ENCODE measurements at places on chromosomes 2 and 18.
A peak's percentile ranks its signal among the peaks of the same experiment; 100 is the strongest.

DNA sequence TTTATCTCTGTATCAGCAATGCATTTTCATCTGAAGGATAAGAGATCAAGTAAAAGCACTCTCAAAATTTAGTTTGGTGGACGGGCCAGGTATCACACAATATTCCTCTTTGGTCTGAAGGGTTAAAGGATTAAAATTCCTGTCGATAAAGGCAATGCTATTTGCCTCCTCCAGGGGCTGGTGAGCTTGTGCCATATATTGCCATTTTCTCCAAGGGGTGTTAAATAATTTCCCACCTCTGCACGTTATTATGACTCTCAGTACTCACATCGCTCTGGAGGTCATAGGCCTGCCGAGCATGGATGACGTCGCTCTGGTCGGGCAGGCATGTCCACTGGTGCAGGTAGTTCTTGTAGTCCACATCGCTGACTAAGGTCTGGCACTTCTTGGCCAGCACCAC lies 94.2 kb downstream of the NEB start:
- DNase-seq: no peak

DNA sequence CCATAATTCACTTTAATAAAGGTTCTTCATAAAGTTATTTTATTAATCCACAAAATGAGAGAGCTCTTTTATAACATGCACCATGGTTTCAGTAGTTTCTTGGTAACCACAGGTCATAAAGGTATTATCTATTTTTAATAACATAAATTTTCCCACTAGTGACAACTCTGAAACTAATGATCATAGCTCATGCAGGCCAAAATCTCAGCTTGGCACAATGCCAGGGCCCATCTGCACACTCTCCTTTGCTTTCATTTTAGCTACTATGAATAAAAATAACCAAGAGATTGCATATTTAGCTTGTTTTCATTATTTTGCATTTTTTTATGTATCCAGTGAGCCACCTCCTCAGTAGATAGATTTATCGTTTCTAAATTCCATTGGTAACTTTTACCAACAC lies 691.8 kb upstream of the CHAC2 start:
- DNase-seq: no peak

- DNase-seq: no peak
These were observed 142.8 kb downstream of the LPIN1 start for GRCh38 chr2:11889101-11889850.

GRCh38 chr2:67985586-67985985 lies 77.2 kb downstream of the C1D start:
- no peak for DNase-seq

DNA sequence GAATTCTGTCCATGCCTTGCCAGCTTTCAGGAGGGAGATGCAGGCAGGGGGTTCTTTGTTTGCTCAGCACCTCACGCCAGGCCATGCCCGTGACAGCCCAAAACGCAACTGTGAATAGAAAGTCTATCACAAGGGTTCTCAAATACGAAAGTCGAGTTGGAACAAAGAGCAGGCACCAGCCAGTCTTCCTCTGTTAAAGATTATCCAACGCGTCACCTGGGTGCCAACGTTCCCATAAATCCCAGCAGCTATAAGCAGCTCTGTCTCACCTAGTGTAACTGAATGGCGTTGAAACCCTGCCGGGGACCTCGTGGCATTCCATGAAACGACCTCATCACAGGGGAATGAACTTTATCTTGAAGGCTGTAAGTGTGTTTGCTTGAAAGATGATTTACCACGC lies 84.8 kb upstream of the GATA6 start:
- DNase-seq: no peak

DNA sequence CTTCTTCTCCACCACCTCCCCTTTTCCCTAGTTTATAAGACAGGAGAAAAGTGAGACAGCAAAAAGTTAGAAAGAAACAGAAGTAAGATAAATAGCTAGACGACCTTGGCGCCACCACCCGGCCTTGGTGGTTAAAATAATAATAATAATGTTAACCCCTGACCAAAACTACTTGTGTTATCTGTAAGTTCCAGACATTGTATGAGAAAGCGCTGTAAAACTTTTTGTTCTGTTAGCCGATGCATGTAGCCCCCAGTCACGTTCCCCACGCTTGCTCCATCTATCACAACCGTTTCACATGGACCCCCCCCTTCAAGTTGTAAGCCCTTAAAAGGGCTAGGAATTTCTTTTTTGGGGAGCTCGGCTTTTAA lies 1.5 kb upstream of the BUB1 start:
- peak; percentile 35 for DNase-seq

DNA sequence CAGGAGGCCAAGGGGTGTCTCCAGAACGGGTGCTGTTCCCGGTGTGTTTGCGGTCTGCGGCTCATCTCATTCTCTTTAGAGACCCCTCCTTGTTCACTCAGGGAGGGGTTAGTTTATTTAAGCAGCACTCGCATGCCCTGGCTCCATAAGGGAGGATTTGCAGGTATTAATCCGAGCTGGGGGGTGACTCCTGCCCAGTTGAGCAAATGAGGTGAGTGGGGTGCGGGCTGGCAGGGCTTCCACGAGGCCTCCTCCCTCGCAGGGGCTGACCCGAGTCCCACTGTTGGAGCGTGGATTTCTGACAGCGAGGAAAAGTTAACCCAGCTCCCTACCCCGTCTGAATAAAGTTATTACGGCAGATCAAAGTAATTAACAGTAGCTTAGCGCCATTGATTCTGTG lies 371.8 kb upstream of the SALL3 start:
- DNase-seq: no peak

DNA sequence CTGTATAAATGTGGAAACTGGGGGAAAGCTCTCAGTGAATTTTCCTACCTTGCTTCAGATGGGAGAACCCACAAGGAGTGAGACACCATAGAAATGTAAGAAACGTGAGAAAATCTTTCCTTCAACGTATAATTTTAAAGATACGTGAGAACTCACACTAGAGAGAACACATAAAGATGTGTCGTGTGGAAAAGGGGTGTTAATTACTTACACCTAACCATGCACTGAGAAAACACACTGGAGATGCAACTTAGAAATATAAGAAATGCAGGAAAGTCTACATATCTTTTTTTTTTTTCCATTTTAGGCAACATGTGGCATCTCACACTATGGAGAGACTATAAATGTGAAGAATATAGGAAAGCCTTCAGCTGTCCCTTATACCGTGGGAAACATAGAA lies 352.9 kb upstream of the NETO1 start:
- no peak for DNase-seq

- DNase-seq: no peak
These were observed 159.5 kb downstream of the PTGR3 start for GRCh38 chr18:75049455-75049789.

- peak; percentile 46 for DNase-seq
These were observed at the start of gene FRZB for GRCh38 chr2:182866461-182867406. Gene FRZB (minus strand): TSS chr2:182866637. CDS start chr2:182866552, 85 bp downstream.

GRCh38 chr2:20091305-20091991 lies 40.0 kb upstream of the LAPTM4A start:
- peak; percentile 90 for DNase-seq

- DNase-seq: no peak
These were observed 160.2 kb downstream of the ATP9B start for GRCh38 chr18:79229431-79229830.

- DNase-seq: no peak
These were observed 177.9 kb downstream of the PAX3 start for GRCh38 chr2:222120933-222121332.

- peak; percentile 79 for DNase-seq
These were observed 151.1 kb upstream of the MSH6 start for GRCh38 chr2:47631792-47632398.

DNA sequence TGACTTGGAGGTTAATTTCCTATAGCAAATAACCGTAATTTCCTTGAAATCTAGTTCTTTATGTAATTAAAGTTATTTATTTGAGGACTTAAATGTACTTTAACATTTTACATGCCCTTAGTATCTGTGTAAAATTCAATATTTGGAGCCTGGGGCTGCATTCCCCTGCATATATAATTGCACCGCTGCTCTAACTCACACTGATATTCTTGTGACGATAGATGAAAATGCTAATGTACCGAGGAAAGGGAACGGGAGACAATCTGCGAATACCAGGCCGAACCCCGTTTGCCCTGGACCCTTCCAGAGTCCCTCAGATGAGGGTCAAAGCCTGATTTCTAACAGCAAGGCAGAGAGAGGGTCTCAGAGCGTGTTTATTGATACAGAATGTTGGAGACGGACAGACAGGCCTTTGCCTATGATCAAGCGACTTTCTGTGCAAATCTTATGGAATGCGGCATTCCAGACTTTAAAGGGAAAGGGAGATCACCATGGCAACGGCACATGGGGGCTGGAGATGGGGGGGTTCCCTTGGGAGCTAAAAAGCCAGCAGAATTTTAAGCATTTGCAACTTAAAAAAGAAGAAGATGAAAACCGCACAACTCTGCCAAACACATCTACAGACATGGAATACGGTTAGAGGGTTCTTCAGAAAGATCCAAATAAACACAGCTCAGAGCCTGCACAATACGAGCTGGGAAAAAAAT lies 57.6 kb upstream of the TWIST2 start:
- no peak for DNase-seq

- DNase-seq: peak; percentile 88
These were observed 98.7 kb upstream of the SLC66A3 start for GRCh38 chr2:11056614-11057013.

DNA sequence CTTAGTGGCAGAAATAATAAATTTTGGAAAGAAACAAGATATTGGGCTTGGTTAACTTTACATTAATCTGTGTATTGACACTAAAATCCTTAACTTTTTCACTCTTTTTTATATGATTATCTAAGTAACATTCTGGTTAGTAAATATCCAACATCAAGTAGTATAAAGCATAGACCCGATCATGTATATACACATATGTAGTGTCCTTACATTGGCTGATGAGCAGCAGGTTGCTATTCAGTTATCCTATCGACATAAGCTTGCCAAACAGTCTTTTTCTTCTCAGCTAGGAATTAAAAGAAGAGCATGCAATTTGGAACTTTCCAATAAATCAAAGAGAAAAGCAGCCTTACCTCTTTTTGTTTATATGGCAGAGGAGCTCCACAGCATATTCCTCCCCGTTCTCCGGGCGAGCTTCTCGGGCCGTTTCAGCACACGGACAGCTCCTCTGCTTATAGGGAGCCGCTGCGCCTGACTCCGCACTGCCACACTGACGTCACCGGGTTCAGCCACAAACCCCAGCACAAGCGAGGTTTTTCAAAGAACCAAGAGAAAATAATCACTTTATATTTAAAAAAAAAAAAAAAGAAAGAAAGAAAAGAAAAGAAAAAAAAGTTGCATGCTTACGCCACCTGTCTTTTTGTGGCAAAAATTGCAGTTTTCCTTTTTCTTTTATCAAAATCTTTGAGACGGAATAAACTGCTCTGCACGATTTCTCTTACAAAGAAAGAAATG lies at the start of gene SCG2:
TSS of gene SCG2 (minus strand) at position 430 of the 735 bp plus-strand sequence. CDS start 3,079 bp downstream, outside the sequence.
- DNase-seq: peak; percentile 84

DNA sequence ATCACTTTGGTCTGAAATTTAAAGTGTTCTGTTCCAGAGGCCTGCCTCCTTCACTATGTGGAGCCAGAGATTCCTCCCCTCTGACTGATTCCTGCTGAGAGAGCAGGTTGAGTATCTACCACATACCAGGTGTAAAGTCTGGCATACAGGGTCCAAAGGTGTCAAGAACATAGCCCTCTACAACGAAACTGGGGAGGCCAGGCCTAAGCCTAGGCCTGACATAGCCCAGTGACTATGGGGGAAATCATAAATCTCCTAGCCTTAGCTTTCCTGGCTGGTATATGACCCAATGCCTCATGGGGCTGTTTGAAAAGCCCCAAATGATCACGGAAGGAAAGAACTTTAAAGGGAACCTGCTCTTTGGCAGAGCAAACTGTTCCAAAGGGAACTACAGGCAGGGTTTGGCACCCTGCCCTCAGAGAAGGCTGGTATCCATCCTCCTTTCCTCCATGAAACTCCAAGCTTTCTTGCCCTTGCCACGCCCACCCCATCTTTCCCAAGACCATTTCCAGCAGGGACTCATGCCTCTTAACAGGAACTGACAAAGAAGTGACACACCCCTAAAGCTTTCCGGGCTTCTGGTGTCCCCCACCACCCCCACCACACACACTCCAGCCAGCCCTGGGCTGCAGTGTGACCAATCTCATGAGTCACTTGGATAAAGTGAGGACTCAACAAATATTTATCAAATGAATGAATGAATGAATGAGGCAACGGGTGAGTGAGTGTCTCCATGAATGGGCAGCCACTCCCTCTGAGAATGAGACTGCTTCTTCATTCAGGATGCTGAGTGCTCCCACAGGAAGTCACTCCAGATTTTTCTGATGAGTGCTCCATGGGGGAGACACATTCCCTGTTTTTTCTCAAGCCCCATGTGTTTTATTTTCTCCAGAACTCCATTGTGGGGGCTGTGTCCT lies 114.5 kb upstream of the STPG4 start:
- DNase-seq: peak; percentile 95

GRCh38 chr2:41283079-41283775 lies 764.6 kb upstream of the PKDCC start:
- DNase-seq: no peak

DNA sequence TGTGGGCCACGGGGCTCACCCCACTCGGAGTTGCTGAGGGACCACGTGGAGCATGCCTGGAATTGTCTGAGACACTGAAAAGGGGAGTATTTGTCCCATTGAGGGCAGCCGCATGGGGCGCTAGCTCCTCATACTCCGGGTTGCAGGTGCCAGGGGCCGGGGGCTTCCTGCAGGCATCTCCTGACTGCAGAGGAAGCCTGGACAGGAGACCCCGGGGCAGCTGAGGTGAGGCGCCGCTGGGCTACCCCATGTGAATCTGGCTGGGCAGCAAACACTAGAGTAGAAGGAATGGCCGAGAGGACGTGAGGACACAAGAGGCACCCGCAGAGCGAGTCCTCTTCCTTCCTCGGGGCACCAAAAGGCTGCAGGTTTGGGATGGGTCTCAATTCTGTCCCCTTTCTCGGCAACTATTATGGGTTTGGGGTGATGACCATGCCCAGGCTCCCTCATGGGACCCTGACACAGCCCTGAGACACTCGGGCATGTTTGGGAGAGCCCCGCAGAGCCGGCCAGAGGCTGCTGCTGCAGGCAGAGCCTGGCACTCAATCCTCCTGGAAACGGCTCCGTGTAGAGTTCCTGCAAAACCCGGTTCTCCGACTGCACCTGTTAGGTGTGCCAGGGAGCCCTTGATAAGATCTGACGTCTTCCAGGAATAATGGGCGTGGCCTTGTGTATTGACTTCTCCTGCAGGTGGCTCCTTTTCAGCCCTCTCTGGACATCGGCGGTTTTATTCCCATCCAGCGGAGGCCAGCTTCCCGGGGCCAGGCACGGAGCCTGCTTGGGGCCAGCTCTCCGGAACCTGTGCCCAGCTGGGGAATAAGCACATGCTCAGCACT lies 77.0 kb downstream of the CTIF start:
- DNase-seq: no peak

DNA sequence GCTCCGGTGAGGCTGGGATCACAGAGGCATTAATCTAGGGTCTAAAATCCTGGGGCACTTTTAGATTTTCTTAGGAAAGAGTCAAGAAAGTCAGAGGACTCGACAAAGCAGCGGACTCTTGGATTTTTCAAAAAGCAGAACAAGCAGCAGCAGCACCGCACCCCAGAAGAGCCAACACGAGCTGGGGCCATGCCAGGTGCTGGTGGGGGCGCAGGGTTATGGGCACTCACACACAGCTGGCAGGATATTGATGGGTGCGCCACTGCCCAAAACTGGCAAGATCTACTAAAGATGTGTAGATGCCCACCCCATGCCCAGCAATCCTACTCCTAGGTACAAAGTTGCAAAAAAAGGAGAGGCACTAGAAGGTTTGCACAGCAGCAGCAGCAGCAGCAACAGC lies 33.9 kb upstream of the SEMA4C start:
- DNase-seq: no peak

- DNase-seq: no peak
These were observed 58.4 kb upstream of the NT5C1B start for GRCh38 chr2:18647731-18648130.
